ENCODE measurements at places on chromosomes 13 and 19.

GRCh38 chr19:680287-681028, 4.3 kb downstream of the FSTL3 start:
- DNase-seq, result peak; percentile 98

DNA sequence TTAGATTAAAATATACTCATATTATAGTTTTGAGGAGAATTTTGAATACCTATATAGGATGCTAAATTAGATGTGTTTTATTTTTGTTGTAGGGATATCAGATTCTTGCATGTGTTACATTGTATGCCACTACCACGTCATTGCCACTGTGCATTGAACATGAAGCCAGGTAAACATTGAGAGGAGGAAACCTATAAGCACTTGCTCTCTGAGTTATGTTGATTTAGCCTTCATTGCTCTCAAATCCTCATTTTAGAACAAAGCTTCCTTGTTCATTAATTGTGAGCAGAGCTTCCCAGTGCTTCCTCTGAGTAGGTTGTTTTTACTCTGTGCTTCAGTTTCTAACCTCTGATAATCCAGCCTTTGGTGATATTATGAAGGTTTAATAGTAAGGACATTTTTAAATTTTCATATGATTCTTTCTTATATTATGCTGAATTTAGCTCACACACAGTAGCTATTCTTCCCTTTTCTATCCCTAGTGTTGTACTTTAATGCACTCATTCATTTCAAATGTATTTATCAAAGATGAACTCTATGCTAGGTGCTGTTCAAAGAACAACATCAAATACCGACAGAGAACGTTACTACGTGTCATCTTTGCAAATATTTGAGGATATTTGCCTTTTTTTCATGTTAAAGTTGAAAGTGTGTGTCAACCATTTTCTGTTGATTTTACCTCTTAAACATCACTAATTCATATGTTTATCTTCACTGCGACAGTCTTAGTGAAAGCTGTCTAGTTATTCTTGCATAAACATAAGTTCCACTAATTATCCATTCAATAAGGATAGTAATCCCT, 1448.0 kb upstream of the MIR17HG start:
- no peak for DNase-seq

DNA sequence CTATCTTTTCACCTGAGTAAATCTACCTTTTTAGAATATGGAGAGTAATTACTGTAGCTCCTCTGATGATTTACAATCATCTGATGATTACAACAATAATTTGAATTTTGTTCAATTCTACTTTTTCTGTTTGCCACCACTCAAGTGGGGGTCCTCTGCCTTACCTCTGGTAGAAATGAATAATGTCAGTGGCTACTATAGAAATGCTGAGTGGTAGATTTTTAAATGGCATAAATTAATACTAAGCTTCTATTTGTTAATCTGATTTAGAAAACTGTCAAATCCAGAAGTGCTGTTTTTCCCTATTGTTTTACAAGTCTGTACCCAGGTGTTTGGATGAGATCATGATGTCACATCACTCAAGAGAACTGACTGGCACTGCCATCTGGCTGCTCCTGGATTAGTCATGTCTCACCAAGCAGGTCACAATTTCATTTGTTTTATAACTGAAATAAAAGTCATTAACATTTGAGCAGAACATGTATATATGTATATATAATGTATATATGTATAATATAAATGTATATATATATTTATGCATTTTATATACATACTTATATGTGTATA, 494.8 kb downstream of the TBC1D4 start:
- no peak for DNase-seq

DNA sequence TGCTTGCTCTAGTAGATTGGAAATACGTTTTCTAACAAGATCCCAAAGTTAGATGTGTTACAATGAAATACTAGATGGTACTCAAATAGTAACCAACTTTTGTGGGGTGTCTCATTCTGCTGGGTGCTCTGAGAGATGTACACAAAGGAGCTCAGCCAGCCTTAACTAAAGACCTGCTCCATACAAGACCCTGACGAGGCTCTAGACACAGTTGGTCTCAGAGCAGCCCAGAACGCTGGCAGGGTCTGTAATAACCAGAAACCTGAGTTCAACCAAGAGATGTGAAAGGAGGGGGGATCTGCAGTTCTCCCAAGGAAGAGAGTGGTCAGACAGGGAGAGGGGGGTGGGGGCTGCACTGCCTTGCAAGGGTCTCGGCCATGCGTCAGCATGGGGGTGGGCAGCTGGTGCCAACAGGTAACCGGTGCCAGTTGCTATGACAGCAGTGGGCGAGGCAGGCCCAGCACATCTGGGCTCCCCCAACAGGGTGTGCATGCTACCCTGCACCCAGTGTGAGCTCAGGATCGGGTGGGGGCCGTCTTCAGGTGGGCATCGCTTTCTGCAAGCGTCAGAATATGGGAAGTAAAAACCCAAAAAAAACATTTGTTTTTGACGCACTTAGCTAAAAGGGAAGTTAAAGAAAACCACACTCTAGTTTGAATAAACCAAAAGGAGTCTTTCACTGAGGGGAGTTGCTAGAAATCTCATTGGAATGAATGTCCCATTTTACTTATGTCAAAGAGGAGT, 68.0 kb upstream of the GPR183 start:
- DNase-seq, result no peak

- no peak for DNase-seq
These were observed 1052.0 kb downstream of the DIAPH3 start for GRCh38 chr13:59111751-59112171.

GRCh38 chr19:46435009-46435408, 6.3 kb upstream of the PNMA8C start:
- DNase-seq, result no peak

DNA sequence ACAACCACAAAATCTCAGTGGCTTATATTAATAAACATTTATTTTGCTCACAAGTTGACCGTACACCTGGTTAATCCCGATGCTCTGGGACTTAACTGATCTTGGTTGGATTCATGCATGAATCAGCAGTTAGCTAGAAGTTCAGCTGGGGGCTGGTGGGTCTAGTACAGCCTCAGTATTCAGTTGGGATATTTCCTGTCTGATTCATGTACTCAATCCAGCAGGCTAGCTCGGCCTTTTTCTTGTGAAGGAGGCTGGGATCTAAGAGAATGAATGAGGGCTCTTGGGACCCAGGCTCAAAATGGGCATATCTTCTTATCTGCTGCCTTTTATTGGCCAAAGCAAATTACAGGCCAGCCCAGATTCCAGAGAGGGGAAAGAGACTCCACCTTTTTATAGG, 178.8 kb downstream of the KCTD12 start:
- DNase-seq, result no peak

GRCh38 chr19:39969266-39969665, 1.7 kb upstream of the PSMC4 start:
- no peak for DNase-seq

DNA sequence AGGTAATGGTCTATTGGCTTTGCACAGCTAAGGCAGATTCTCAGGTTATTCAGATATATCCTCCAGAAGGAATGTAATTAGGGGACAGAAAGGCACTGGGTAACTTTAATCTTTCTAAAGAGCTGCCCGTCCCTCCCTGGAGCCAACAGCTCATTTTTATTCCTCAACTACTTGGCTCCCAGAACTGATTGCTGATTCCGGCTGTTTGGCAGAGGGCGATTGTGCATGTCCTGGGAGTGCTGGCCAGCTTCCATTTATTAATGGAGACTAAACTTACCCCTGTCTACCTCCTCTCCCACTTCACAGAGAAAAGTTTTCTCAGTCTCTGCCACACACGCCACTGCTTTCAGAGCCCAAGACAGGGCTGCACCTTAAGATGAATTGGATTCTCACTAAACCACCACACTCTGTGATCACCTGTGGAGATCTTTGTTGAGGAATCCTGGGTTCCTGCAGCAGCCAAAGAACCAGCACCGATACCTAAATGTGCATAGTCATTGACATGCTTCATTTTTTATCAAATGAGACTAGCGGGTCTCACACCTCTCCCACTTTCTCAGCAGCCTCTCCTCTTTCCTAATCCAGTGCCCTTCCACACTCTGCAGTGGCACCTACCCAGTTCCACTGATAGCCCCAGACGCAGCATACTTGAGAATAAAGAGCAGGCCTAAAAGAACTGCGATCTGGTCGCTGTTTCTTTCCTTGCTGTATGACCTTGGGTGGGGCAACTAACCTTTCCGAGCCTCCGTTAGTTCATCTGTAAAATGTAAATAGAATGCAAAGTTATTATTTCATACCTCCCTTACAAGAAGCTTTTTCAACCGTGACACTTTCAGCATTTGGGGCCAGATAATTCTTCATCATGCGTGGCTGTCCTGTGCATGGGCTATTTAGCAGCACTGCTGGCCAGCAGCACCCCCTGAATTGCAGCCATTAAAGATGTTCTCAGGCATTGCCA, 648.7 kb downstream of the UQCRFS1 start:
- no peak for DNase-seq

DNA sequence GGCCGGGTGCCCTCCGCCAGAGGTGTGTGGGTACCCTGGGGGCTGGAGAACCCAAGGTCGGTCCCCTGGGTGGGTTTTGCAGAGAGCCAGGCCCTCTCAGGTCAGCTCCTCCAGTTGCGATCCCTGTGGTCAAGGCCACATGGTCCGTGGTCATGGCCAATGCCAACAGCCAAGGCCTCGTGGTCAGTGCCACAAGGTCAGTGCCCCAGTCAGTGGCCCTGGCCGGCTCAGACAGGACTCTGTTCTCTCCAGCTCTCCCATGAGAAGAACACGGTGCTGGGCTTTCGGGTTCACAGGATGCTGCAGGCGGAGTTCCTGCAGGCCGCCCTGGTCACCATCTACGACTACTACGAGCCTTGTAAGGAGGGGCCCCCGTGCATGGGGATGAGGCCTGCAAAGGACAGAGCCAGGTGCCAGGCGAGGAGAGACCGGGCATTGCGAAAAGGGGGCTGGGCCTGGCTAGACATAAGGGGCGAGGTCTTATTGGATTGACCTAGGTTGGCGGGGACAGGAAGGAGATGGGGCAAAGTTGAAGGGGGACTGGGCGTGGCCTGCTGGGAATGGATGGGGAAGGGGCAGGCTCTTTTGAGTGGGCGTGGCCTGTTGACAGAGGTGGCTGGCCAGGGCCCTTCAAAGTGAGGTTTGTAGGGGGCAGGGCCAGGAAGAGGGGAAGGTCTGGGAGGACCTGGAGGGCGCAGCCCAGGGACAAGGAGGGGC, 15.2 kb upstream of the SHFL start:
- DNase-seq, result no peak

DNA sequence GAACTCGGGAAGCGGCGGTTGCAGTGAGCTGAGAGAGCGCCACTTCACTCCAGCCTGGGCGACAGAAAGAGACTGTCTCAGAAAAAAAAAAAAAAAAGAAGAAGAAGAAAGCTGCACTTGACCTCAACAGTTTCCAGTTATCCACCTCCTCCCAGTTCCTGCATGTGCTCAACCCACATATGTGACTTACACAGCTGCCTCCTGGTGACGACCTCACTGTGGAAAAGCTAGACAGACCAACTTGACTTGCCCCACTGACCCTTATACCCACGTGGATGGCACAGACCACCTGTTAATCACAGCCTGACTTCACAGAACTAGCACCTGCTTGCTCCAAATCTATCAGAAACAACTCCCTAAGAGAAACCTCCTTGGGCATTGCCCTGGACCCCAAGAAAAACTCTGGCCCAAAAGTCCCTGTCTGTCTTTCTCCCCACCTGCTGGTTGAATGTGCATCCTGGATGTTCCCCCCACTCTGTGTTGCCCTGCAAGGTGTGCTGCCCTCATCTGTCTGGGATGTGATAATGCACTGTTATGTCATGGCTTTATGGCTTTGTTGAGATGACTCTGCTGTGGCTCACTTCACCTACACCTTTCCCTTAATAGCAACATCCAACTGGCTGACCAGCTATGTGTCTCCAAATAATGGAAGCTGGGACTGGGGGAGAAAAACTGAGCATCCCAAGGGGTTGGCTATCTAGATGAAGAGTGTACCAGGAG, 2.8 kb downstream of the ZNF20 start:
- DNase-seq, result no peak

- DNase-seq, result no peak
These were observed 3.2 kb downstream of the LSM4 start for GRCh38 chr19:18319591-18320135.

GRCh38 chr19:46471811-46472543, 614 bp upstream of the PNMA8A start:
- no peak for DNase-seq

DNA sequence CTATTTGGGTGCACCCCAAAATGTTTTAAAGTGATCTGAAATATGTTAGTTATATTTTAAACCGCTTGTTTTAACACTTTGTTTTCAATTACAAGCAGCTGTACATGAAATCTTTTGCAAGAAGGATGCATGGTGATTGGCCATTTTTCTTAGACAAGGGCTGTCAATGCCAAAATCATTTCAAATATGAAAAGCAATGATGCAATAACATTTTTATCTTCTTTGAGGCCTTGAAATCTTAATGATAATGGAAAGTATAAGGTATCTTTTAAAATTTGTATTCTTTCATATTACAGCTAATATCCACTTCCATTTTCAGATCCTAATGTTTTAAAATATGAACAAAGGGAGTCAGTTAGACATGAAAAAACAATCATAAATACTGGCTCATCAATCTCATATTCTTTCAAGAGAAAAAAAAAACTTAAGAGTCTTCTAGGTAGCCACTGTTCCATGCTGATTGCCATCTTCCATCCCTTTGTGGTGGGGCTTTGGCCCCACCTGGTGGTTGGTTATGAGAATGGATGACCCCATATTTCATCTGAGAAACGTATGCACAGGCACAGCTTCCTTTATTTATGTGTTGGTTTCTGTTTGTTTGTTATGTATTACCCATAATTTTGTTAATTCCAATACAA, 330.3 kb upstream of the MIR17HG start:
- no peak for DNase-seq

DNA sequence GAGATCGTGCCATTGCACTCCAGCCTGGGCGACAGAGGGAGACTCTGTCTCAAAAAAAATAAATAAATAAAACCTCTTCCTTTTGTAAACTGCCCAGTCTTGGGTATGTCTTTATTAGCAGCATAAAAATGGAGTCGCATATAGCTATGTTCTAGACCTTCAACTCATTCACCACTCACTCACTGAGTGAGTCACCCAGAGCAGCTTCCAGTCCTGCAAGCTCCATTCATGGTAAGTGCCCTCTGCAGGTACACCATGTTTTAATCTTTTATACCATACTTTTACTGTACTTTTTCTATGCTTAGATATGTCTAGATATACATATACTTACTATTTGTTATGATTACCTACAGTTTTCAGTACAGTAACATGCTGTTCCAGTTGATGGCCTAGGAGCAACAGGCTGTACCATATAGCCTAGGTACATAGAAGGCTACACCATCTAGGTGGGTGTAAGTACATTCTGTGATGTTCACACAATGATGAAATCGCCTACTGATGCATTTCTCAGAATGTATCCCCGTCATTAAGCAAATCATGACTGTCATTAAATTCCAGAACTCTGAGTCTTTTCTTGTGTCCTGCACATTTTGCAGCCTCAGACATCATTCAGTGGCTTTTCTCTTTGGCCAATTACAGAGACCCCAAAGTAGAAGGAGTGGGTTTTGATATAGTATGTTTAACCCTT, 13.7 kb upstream of the FARP1 start:
- no peak for DNase-seq

GRCh38 chr19:36514012-36514612, 14.0 kb downstream of the ZNF260 start:
- no peak for DNase-seq

Data from activated CD8-positive, alpha-beta memory T cell treated with anti-CD3 and anti-CD28 coated beads for 48 hours (primary cell).